ENCODE measurements at places on chromosomes 5 and 9. TPM values are rescaled to one million over a fixed set of nuclear protein-coding genes. Genes with fewer than 3 reads are reported as not detected.

Gene BARHL1
- polyA plus RNA-seq = not detected

Gene PCDHA8
- polyA plus RNA-seq = 0.17 TPM

Gene IFNA13
- polyA plus RNA-seq = not detected

Gene SV2C
- polyA plus RNA-seq = 0.05 TPM

Gene CPEB4
- polyA plus RNA-seq = 5.7 TPM

Gene ZNF483
- 3.2 TPM for polyA plus RNA-seq

Gene SLC34A3
- 0.06 TPM for polyA plus RNA-seq

Gene C9orf78
- 17.4 TPM for polyA plus RNA-seq

Gene DRD1
- 0.05 TPM for polyA plus RNA-seq

Gene ATP6V1G1
- polyA plus RNA-seq = 124 TPM

Gene GPR21
- 0.61 TPM for polyA plus RNA-seq

Gene EDIL3
- 9.3 TPM for polyA plus RNA-seq

Gene INVS
- polyA plus RNA-seq = 2.8 TPM

Gene FXN
- polyA plus RNA-seq = 24.0 TPM

Gene KCNV2
- not detected for polyA plus RNA-seq

Gene STC2
- polyA plus RNA-seq = 52.2 TPM

Gene ABCA1
- 6.9 TPM for polyA plus RNA-seq

Gene SPATA31E1
- 0.05 TPM for polyA plus RNA-seq

Gene PCDHGA6
- 2.0 TPM for polyA plus RNA-seq

Gene MAMDC4
- polyA plus RNA-seq = 3.1 TPM

Gene PAEP
- polyA plus RNA-seq = 0.19 TPM

Gene CAMK2A
- 0.16 TPM for polyA plus RNA-seq

Gene LEAP2
- 1.4 TPM for polyA plus RNA-seq

Gene FBLL1
- 30.9 TPM for polyA plus RNA-seq

Gene HEMGN
- polyA plus RNA-seq = not detected

Gene FAM153A
- not detected for polyA plus RNA-seq

Gene COL15A1
- 0.12 TPM for polyA plus RNA-seq

Gene ARL14EPL
- polyA plus RNA-seq = not detected

Gene CETN3
- polyA plus RNA-seq = 2.8 TPM

Gene LRRC19
- polyA plus RNA-seq = not detected

Gene CYSRT1
- 6.5 TPM for polyA plus RNA-seq
